ENCODE measurements at places on chromosomes 12 and 14. TPM values are rescaled to one million over a fixed set of nuclear protein-coding genes. Genes with fewer than 3 reads are reported as not detected.

DNA sequence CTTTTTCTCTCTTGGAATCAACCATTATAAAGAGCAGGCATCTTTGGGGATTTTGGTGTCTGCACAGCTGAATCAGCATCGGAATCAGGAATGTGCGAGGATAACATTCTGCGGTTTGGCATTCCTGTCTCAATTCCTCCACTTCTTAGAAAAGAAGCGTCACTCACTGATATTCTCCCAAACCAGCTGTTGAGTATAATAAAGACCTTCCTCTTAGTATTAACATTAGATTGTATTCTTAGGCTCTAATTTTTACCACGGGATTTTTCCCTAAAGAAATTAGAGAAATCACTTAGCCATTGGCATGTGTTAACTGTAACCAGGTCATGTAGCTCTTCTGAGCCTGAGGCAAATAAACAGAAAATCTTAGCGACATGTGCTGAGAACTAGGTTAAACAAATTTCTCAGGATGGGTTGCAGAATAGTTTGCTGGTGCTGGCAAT, 128.7 kb downstream of the TMX1 start:
- no peaks in the 10 kb centered on the region for H3K36me3 ChIP-seq
- H3K27ac ChIP-seq = no peak overlapping the region
- no peaks in the 10 kb centered on the region for H3K27me3 ChIP-seq
- no peak overlapping the region for H3K4me3 ChIP-seq

- H3K27me3 ChIP-seq = no peaks in the 10 kb centered on the region
- H3K4me1 ChIP-seq = peaks cover 78% of the 10 kb centered on the region
- no peak overlapping the region for H3K27ac ChIP-seq
- no peaks in the 10 kb centered on the region for H3K36me3 ChIP-seq
- peak; percentile 40 for DNase-seq
Measured at GRCh38 chr12:15717940-15718567, 71.1 kb downstream of the EPS8 start.

DNA sequence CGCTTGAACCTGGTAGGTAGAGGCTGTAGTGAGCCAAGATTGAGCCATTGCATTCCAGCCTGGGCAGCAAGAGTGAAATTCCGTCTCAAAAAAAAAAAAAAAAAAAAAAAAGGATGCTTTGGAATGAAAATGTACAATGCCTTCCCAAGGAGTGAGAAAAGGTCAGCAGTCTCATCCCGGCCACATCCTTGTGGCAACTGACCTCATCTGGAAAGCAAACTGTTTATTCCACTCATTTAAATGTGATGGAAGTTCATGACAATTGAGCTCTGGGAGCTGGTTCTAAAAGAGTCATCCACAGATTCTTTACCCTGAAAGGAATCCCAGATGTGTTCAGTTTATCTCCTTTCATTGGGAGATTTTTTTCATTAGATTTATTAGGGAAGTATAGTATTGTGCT, 19.4 kb upstream of the LIMA1 start:
- no peak for DNase-seq
- H3K4me3 ChIP-seq = no peak overlapping the region
- H3K4me1 ChIP-seq = peaks cover 37% of the 10 kb centered on the region
- H3K36me3 ChIP-seq = no peaks in the 10 kb centered on the region
- H3K27me3 ChIP-seq = no peaks in the 10 kb centered on the region
- no peak overlapping the region for H3K27ac ChIP-seq

- no peaks in the 10 kb centered on the region for H3K27me3 ChIP-seq
- H3K4me1 ChIP-seq = no peaks in the 10 kb centered on the region
- DNase-seq = no peak
- no peaks in the 10 kb centered on the region for H3K36me3 ChIP-seq
Measured at GRCh38 chr12:96164951-96165811, 29.0 kb upstream of the ELK3 start.

DNA sequence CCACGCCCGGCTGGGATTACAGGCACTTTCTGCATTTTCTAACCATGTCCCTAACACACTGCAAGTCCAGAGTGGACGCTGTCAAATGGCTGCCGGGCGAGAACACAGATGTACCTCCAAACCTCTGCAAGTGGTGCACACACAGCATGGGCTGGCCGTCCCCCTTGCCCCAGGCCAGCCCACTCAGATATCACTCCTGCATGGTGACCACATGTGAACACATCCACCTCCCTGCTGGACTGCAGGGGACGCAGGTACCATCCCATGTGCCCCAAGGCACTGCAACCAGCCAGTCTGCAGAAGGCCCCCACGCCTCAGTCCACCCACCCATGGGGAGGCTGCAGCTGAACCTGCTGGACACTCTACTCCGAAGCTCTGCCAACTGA, 14.0 kb downstream of the BRF1 start:
- no peak overlapping the region for H3K27ac ChIP-seq
- no peaks in the 10 kb centered on the region for H3K27me3 ChIP-seq
- H3K4me1 ChIP-seq = no peaks in the 10 kb centered on the region

DNA sequence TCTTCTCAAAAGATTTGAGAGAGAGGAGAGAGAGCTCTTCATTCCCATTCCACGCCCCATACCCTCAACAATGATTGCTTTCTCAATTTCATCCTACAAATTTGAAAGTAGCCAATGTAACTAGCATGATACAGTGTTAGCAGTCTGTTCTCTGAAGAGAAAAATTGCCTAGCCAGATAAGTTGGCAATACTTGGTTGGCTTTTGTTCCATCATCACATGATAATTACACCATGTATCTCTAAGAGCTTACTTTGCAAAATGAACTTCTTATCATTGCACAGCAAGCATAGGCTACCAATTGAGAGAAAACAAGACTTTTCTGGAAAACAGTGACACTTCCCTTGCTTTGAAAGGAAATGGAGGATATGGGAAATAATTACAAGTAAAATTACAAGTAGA, 68.9 kb downstream of the FSCB start:
- H3K27ac ChIP-seq = no peak overlapping the region
- H3K36me3 ChIP-seq = no peaks in the 10 kb centered on the region
- H3K4me3 ChIP-seq = no peak overlapping the region
- DNase-seq = no peak
- no peaks in the 10 kb centered on the region for H3K4me1 ChIP-seq
- H3K27me3 ChIP-seq = no peaks in the 10 kb centered on the region

DNA sequence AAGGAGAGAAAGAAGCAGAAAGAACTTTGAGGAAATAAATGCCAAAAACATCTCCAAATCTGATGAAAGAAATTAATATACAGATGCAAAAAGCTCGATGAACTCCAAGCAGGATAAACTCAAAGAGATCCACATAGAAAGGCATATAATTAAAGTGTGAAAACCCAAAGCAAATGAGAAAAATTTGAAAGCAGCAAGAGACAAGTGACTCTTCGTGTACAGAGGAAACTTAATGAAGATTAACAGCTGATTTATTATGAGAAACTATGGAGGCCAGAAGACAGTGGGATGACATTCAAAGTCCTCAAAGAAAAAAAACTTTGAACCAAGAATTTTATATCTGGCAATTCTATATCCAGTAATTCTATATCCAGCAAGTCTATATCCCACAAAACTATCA, 163.0 kb upstream of the TMCC3 start:
- DNase-seq = no peak
- no peak overlapping the region for H3K4me3 ChIP-seq
- no peaks in the 10 kb centered on the region for H3K27me3 ChIP-seq

DNA sequence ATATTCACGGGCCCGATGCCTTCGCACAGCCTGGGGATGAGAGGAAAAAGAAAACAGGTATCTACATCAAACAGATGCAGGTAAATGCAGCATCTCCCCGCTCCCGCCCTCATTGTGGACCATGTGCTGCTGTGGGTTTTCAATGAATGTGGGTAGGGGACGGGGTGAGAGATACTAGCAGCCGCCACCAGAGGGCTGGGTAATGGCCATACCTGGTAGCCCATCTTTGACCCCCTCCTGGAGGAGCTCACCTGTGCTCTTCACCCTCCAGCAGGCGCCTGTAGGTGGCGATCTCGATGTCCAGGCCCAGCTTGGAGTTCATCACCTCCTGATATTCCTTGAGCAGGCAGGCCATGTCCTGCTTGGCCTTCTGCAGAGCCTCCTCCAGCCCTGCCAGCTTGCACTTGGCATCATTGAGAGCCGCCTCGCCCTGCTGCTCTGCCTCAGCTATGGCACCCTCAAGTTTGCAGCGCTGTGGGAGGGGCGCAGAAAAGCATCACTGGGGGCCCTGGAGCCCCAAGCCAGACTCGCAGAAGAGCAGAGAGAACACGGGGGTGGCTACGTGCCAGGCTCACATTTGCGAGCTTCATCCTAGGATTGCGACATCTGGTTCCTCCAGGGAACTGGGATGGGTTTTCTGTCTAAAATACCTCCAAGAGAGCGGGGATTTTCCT, 10.2 kb downstream of the KRT82 start:
- no peak overlapping the region for H3K4me3 ChIP-seq
- no peak overlapping the region for H3K27ac ChIP-seq
- H3K36me3 ChIP-seq = no peaks in the 10 kb centered on the region
- peaks cover 14% of the 10 kb centered on the region for H3K4me1 ChIP-seq
- DNase-seq = peak; percentile 75

DNA sequence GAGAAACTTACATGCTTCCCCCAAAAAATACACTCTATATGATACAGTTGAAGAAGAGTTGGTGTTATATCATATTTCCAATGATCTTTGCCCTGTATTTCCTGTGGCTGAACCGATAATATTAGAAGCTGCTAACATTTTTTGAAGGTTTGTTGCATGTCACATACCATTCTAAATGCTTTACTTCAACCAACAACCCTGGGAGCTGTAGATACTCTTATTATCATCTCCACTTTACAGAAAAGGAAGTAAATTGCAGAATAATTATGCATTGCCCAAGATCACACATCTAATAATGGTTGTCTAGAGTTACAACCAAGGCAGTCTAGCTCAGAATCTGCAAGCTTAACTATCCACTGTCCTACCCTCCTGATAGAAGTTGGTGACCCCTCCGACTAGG, 182.8 kb downstream of the NUAK1 start:
- H3K4me3 ChIP-seq = no peak overlapping the region
- H3K4me1 ChIP-seq = no peaks in the 10 kb centered on the region
- H3K36me3 ChIP-seq = no peaks in the 10 kb centered on the region
- peaks cover 14% of the 10 kb centered on the region for H3K27me3 ChIP-seq
- DNase-seq = no peak

GRCh38 chr14:83485591-83485990, 1951.9 kb upstream of the SEL1L start:
- H3K36me3 ChIP-seq = no peaks in the 10 kb centered on the region
- no peak overlapping the region for H3K27ac ChIP-seq
- DNase-seq = no peak
- H3K4me1 ChIP-seq = no peaks in the 10 kb centered on the region

- no peak for DNase-seq
- H3K36me3 ChIP-seq = no peaks in the 10 kb centered on the region
- no peak overlapping the region for H3K4me3 ChIP-seq
- no peaks in the 10 kb centered on the region for H3K27me3 ChIP-seq
- H3K27ac ChIP-seq = no peak overlapping the region
- H3K4me1 ChIP-seq = peaks cover 23% of the 10 kb centered on the region
Measured at GRCh38 chr14:103142721-103143302, 19.6 kb downstream of the TNFAIP2 start.

DNA sequence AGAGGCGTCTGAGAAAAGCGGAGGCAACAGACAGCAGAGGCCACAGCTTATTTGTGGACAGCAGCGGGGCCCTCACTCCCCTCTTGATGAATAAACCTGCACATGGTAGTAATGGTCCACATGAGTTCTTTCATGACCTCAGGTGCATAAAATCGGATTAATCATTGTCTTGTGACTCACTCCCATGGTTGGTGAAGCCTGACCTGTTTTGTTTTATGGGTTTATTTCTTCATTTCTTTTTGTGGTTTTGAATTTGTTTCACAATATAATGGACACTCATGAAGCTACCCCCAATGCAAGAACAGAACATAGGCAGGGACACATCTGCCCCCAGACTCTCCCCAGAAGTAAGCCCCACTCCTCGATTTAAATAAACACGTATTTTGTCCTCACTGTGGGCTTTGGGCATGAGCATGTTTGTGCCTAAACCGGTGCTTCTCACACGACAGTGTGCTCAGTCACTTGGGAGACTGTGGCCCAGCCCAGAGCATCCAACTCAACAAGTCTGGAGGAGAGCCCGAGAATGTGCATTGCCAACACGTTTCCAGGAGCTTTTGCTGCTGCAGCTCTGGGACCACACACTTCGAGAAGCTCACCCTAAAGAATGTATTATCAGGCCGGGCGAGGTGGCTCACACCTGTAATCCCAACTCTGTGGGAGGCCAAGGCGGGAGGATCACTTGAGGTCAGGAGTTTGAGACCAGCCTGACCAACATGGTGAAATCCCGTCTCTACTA, 116.1 kb downstream of the SCARB1 start:
- H3K4me3 ChIP-seq = 0 out of 2 replicates have a peak overlapping the region, but pooled peaks have one; percentile 15
- no peaks in the 10 kb centered on the region for H3K36me3 ChIP-seq
- no peak overlapping the region for H3K27ac ChIP-seq
- no peaks in the 10 kb centered on the region for H3K27me3 ChIP-seq
- DNase-seq = no peak

DNA sequence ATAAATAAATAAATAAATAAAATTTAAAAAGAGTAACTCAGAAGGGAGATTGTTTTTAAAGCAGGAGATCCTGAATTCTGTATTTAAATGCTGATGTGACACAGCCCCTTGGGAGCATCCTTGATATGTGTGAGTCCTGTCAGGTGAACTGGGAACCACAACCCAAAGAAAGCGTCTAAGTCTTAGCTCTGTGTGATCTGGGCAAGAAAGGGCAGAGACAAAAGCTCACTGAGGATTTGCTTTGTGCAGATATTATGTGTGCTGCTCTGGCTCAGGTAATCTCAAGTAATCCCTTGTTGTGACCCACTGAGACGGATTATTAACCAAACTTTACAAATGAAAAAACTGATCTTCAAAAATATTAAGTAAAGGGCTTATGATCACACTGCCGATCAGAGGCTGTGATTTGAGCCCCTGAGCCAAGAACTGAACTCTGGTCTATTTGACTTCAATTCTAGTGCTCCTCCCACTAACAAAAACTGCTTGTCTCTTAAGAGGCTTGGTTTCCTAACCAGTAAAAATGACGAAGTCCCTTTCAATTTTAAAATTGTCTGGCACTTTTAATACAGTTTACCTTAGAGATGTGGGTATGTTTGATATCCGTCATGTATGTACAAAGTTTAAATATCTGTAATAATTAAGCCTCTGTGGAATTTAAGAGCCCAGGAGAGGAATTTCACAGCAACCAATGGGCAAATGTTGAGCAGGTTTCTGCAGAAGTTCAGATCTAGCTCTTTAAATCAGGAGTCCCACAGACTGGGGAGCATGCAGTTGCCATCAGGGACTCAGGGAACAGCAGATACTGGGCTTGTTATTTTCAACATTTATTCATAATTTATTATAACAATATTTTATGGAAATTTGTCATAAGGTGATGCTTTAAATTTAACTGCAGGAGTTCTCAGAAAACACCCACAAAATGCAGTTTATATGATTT, 46.1 kb downstream of the CPM start:
- H3K27ac ChIP-seq = no peak overlapping the region
- no peaks in the 10 kb centered on the region for H3K27me3 ChIP-seq
- no peak for DNase-seq
- H3K4me1 ChIP-seq = no peaks in the 10 kb centered on the region
- no peak overlapping the region for H3K4me3 ChIP-seq
- H3K36me3 ChIP-seq = no peaks in the 10 kb centered on the region

- H3K4me3 ChIP-seq = no peak overlapping the region
- DNase-seq = no peak
- no peak overlapping the region for H3K27ac ChIP-seq
Measured at GRCh38 chr12:3632754-3633153, 120.2 kb downstream of the CRACR2A start.

CLEC2A gene
- not detected for total RNA-seq

TCL1B gene
- total RNA-seq = not detected

SLC10A1 gene
- not detected for total RNA-seq

LPAR5 gene
- 5.2 TPM for total RNA-seq

ATL1 gene
- total RNA-seq = 1.4 TPM

SYCP3 gene
- total RNA-seq = not detected

ARMH4 gene
- 1.7 TPM for total RNA-seq

FAM177A1 gene
- total RNA-seq = 46.2 TPM

LARP4 gene
- 76.3 TPM for total RNA-seq
